ENCODE measurements at places on chromosomes 3 and 15. TPM values are rescaled to one million over a fixed set of nuclear protein-coding genes. Genes with fewer than 3 reads are reported as not detected.

OIP5 gene
- 0.56 TPM for total RNA-seq

SERINC4 gene
- not detected for total RNA-seq

FSIP1 gene
- total RNA-seq = 1.00 TPM

ATP13A4 gene
- total RNA-seq = 0.33 TPM

SIDT1 gene
- total RNA-seq = 2.1 TPM

CFAP161 gene
- 0.52 TPM for total RNA-seq

DNA sequence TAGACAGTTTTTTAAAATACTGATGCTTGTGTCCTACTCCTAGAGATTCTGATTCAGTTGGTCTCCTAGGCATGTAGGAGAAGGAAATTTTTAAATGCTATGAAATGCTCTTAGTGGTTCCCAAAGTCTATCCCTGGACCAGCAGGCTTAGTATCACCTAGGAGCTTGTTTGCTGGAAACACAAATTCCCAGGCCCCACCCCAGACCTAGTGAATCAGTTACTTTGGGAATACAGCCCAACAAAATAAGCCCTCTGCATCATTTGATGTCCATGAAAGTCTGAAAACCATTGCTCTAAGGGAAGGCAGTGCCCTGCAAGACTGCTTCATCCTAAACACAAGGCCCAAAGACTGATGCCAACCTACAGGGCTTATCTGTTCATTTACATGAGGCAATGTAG is 36.3 kb downstream of the CCNL1 start:
- no peak for DNase-seq

GRCh38 chr15:63104727-63105126 is 16.9 kb upstream of the LACTB start:
- DNase-seq = no peak

DNA sequence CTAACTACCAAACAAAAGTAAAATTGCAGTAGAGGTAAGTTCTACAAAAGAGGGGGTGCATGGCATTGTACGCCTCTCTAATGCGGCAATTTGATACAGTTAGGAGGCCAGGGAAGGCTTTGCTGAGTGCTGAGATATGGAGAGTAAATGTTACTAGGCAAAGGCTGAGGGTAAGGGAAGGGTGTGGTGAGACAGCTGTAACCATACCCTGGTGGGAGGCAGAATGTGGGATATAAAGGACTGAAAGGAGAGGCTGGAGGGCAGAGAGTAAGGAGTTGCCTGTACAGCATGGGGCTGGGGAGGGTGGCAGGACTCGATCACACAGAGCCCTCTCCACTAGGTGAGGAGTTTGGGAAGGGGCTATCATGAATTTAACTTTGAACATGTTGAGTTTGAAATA is 106.3 kb downstream of the PDCD6IP start:
- DNase-seq = no peak

DNA sequence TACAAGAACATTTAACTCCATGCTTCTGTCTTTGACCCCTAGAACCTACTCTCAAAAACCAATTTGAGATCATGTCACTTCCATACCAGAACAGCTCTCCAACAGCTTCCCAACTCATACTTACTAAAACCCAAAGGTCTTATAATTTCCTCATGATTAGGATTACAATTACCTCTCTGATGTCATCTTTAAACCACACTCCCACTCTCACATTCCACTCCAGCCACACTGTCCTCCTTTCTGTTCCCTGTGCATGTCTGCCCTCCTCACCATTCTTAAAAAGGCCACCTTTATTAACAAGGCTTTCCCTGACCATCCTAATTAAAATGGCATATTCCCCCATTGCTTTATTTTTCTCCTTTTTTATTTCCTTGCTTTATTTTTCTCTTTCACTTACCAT is 18.9 kb downstream of the PHC3 start:
- no peak for DNase-seq

DNA sequence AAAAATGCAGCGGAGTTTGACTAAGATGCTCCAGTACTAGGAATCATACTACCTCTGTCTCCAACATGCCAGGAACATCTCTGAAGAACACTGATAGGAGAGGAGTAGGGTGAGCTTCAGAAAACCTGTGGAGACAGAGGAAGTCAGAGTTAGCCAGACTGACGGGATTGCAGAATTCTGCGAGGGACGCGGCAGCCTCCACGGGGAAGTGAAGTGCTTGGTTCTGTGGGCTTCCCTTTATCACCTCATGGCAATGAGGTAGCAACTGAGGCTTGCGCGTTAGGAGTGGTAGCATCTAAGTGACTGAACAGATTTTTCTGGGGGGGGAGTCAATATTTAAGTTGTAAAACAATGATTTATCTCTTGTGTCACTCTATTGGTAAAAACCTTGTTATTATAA is 226.3 kb downstream of the MCTP2 start:
- no peak for DNase-seq

DNA sequence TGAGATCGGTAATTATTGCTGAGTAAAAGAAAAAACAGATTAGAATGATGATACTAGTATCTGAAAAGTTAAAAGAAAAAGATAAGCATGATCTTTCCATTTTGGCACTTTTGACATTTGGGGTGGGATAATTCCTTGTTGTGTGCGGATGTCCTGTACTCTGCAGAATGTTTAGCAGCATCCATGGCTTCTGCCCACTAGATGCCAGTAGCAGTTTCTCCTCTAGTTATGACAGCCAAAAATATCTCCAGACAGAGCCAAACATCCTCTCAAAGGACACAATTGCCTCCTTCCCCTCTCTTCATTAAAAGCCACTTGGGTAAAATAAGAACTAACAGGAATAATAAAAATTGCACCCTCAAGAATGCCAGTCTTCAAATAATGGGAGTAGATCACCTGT is 468.8 kb upstream of the GRM7 start:
- DNase-seq = no peak

DNA sequence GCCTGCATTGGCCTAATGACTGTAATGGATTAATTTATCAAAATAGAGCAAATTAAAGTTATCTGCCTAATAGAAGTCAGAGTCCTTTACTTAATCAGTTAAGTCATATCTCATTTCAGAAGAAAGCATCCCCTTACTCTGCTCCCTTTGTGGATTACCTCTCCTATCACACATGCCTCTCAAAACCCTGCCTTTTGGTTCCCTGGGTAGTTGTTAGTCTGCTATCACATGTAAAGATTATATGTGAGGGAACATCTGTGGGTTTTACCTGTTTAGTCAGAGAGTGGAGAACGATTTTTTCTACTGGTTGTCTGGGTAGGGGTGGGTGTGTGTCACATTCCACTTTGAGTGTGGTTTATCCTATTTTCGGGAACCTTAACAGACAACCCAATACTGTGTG is 16.4 kb downstream of the UBE2E2 start:
- no peak for DNase-seq

DNA sequence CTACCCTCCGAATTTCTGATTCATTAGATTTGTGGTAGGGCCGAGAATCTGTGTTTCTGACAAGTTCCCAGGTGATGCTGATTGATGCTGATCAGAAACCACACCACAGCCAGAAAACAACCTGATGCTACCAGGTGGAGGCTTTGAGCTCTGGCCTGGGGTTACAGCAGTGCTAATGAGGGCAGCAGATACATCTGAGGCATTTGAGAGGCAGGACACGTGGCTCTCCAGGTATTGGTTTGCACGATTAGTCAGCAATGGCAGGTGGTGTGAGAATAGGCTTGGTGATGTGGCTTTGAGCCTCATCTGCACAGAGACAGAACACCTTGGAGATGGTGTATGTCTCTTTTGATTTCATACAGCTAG is 78.8 kb upstream of the THBS1 start:
- no peak for DNase-seq

DNA sequence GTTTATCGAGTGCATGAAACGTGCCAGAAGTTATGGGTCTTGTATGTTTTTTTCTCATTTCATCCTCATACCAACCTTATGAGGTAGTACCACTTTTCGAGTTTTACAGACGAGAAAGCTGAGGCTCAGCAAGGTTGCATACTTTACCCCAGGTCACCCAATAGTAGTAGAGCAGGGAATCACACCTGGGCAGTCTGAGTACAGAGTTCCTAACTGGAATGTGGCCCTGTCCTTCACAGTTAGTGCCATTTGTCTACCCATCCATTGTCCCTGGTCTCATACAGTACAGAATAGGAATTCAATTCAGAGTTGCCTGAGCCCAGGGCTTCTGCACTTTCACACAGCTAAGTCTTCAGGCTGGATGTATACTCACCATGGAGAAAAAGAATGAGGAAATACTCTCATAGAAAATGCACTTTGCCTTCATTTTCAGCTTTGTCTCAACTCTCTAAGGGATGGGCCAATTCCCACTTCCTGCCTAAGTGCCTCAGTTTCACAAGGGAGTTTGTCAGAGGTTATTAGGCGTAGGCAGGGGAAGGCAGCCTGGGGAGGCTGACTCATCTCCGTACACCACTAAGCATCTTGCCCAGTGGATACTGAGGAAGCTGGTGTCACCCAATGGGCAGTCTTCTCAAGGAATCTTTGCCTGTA is 93.2 kb downstream of the TMEM212 start:
- no peak for DNase-seq

GRCh38 chr3:43753741-43754715 is 63.3 kb downstream of the ABHD5 start:
- DNase-seq = no peak

Data from posterior vena cava (tissue), 2 donors.